Occipital lobe (tissue), 3 donors: ENCODE measurements at places on chromosomes 16 and 17. TPM values are rescaled to one million over a fixed set of nuclear protein-coding genes. Genes with fewer than 3 reads are reported as not detected.
A peak's percentile ranks its signal among the peaks of the same experiment; 100 is the strongest.

DNA sequence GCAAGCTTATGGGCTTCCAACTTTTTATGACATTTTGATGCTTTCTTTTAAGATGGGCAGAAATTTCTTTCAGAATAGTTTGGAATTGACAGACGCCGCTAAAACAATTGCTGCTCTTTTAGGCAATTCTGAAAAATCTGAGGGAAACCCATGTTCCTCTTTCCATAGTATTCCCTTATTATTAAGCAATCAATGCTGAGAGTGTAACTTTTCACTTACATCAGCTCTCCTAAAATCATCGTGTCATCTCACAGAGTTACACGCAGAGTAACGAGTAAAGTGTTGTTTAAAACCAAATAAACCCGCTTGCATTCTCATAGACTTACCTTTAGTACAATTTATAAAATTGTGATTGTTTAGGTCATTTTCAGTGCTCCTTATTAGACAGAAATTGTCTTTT, 150.6 kb downstream of the MAF start:
- no peak for DNase-seq

DNA sequence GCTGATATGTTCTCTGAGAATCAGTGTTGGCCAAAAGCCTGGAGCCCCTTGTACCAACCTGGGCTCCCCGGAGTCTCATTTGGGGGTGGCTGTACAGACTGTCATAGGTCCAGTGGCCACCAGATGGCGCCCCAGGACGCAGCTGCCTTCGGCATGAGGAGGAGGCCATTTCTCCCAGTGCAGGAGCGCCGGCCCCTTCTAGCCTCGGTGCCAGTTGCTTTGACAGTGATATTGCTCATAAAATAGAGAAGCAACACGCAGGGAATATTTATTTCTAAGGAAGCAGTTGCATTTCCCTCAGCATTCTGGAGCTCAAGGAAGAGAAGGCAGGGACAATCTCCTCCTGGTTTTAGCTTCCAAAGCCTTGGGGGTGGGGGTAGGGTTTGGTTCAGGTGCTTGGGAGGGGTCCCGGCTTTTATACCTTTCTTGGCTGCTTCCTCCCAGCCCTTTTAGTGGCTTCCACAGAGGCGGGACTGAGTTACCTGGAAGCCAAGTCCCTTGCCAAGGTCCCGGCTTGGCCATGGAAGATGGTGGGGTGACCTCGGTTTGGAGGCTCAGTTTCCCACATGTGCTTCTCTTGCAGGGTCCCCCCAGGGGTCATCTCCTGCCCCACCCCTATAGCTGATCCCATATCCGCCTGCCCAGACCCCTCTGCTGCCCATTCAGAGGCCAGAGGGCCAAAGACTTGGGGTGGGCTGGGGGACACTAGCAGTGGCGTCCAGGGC, 117.8 kb upstream of the CDC42EP4 start:
- peak; percentile 81 for DNase-seq

DNA sequence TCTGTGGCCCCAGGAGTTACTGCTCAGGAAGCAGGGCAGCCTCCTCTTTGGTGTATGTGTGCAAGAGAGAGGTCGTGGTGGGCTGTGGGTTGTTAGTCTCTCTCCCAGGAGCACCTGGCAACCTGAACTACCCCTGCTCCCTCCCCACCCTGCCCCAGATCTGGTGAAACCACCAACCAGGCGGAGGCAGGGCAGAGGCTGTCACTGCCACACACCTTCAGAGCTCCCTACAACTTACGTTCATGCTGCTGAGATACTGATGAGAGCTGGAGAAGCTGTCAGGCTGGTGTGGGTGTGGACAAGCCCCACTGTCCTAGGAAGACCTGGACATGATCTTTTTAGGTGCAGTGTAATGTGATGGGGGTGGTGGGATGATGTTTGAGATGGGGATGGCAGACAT, 24.3 kb downstream of the GOSR2 start:
- no peak for DNase-seq

DNA sequence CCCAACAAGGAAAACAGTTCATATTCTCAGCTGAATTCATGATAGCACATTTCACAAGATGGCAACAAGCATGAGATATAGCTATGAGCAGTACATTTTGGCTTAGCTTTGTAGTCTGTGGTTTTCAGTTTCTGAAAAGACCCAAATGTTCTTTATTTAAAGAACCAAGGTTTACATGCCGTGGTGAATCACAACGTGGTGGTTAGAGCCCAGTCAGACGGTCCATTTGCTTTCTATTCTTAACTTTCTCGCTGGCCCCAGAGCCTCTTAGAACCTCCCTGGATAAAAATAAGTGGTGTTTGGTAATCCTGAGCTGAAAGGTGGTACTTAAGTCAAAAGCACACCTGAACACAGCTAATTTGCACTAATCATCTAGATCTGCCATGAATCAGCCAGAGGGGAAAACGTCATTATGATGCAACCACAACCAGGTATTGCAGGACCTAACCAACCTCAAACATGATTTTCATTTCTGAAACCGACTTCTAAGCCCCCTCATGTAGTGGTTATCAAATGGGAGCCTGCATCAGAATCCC, 18.6 kb upstream of the HAPSTR1 start:
- no peak for DNase-seq

- DNase-seq = no peak
Measured at GRCh38 chr16:71758293-71758760, 33.8 kb upstream of the PHLPP2 start.

- no peak for DNase-seq
Measured at GRCh38 chr17:64709481-64709880, 47.4 kb upstream of the SMURF2 start.

DNA sequence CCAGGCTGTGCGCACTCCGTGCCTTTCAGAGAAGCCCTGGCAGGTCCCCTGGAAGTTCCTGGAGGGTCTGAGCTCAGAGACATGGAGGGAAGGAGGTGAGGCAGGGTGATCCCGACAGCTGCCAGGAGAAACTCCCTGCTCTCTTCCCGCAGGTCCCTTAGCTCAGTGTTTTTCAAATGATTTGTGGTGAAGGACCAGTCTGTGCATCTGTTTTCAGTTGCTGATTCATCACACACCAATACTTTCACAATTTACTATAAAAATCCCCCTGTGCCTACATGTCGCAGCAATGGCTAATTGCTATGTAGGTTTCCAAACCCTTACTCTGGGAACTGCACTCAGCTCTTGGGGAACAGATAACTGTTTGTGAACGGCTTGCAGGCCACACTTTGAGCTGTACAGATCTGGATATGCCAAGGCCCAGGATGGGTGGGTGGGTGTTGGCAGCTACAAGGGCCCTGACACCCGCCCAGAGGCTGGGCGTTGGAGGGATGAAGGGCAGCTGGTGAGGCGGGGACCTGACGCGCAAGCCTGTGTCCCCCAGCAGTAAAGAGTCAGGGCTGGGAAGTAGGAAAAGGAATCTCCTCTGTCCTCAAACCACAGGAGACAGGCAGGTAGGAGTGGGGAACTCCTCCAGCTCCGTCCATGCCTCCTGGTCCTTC, 20.5 kb upstream of the EMP2 start:
- DNase-seq = no peak

- no peak for DNase-seq
Measured at GRCh38 chr17:2701161-2701995, 10.2 kb downstream of the CLUH start.

GRCh38 chr16:23753908-23754593, 775 bp upstream of the CHP2 start:
- no peak for DNase-seq

DNA sequence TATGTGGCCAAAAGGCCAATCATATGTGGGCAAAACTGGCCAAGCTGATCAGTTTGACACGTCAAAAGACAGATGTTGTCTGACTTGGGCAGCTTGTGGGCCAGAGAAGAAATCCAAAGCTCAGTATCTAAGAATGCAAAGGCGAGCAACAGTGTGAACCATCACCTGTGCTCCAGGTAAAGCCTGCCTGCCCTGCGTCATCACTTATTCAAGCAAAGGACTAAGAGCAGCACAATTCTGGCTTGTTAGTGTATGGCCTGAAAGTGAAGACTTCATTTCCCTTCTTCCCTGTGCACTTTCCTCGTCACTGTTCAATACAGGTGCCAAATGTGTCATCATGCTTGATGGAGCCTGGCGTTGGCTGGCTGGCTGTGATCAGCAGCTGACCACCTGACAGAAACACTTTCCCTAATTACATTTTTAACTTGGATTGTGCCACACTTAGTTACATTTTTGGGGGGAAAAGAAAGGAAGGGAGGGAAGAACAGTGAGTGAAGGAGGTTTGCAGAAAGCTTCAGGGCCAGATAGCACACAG, 4.7 kb downstream of the FAM20A start:
- DNase-seq = no peak

DNA sequence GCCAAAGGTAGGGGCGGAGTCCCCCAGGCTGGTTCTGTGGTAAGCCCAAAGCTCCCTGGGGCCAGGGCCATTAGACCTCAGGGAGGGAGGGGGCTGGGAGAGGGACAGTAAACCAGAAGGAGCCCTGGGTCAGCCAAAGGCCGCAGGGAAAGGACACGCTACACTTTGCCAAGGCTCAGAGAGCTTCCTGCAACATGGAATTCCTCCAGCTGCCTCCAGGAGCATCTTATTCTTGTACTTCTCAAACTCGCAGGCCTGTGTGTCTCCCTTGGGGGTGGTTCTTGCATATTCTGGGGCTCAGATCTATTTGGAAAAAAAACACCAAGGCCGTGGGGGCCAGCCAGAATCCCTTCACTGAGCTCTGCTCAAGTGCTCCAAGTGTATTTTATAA, 25.1 kb downstream of the AKAP1 start:
- DNase-seq = no peak

- DNase-seq = no peak
Measured at GRCh38 chr17:17526369-17526768, 30.2 kb upstream of the RASD1 start.

GRCh38 chr16:58510097-58510775, 5.1 kb upstream of the SETD6 start:
- DNase-seq = no peak

DNA sequence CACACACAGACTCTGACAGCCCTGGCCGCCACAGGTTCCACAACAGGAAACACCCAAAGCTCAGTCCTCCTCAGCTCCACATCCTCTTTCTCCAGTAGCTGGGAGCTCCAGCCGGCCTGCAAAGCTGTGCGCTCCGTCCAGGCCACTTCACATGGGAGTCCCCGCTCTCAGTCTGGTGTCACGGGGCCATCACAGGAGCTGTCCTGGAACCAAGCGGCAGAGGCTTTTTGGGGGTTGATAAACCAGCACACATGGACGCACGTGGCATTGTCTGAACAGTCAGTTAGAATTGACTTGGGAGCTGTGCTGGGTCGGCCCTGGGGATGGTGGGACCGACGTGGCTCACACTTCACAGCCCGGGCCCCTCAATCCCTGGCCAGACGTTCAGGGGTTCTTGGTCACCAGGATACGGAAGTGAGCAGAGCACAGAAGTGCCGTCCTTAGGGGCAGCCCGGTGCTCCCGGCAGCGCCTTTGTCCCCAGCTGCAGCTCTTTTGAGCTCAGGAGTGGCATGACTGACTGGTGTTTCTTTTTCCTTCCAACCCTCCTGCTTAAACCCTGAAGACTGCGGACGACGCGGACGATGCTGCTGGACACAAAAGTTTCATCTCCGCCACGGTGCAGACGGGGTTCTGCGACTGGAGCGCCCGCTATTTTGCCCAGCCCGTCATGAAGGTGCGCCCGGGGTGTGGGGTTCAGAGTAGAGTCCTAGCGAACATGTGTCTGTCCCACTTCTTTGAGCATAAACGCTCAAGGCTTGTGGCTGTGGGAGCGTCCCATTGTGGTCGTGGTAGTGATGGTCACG, 66.6 kb upstream of the CHMP6 start:
- no peak for DNase-seq

DNA sequence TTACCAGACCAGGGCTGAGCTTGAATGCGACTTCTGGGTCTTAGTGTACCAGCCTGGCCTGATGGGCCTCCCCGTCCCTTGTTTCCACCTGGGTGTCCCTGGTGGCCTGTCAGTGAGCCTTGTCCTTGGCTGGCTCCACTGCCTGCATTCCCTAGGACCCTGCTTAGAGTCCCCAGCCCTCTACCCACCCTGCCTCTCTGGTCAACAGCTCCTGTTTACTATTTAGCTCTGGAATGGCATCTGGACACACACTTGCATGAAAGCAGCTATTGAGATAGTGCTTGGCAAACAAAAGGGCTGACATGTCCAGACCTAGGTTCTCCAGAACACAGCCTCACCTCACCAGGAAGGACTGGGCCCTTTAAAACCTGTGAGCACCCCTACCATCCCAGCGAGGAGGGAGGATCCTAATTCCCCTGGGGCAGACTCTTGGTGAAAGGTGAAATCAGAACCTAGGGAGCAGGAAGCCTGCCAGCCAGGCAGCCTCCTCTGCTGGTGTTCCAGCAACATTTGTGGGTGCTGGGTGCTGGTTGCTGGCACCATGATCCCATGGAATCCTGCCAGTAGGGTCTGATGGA, 38.8 kb downstream of the RAI1 start:
- DNase-seq = no peak

- DNase-seq = no peak
Measured at GRCh38 chr16:75483222-75483621, 12.0 kb downstream of the CHST6 start.

DNA sequence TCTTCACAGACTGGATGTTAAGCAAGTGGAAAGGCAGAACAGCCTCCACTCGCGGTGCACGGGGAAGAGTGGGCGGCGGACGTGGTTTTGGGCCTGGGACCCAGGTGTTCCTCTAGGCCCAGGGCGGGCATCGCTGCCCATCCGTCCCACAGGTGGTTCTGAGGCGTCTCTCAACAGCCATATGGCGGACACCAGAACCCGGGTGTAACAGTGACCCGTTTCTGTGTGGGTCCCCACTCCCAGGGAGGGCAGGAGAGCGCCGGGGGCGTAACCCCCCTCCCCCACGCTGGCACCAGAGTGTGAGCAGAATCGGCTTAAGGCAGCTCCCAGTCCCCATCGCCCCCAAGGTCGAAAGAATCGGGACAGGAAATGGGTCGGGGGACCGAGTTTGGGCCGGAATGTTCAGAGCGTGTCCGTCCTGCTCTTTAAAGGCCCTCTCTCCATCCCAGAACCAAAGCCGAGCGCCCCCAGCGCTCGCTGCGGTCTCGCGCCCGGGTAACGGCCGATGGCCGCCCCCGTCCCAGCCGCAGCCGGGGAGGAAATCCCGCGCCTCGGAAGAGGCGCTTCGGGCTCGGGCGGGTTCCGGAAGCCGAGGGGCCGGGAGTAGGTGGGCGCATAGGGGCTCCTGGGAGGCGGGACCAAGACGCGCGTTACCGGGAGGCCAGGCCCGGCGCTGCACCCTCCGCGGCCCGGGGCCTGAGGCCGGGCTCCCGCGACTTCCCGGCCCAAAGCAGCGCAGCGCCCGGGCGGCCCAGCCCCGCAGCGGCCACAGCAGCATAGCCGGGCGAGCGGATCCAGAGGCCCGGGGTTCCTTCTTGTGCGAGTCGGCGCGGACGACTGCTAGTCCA, at the start of gene TK2:
TK2 (minus strand) TSS at position 839 of the 848 bp plus-strand sequence; CDS start at position 778, 61 bp downstream.
- DNase-seq = peak; percentile 66

Gene CACNG1
- 0.47 TPM for total RNA-seq

Gene HSPB9
- total RNA-seq = not detected

Gene CCL4L2
- total RNA-seq = 17.3 TPM

Gene JUP
- 37.4 TPM for total RNA-seq

Gene ZNF205
- 18.9 TPM for total RNA-seq

Gene SULT1A3
- total RNA-seq = 2.3 TPM

Gene KRTAP2-4
- total RNA-seq = not detected

Gene SCGB1C2
- not detected for total RNA-seq
